ENCODE measurements at places on chromosomes 5 and 9.

- no peak for DNase-seq
- H3K4me1 ChIP-seq: peaks cover 70% of the 10 kb centered on the region
- H3K36me3 ChIP-seq: no peaks in the 10 kb centered on the region
- H3K27me3 ChIP-seq: no peaks in the 10 kb centered on the region
- no peak overlapping the region for H3K4me3 ChIP-seq
Measured at GRCh38 chr5:56696900-56697299, 118.4 kb upstream of the MAP3K1 start.

GRCh38 chr9:18721267-18721994 lies 247.5 kb downstream of the ADAMTSL1 start:
- no peak overlapping the region for H3K4me3 ChIP-seq
- DNase-seq: no peak
- H3K36me3 ChIP-seq: no peaks in the 10 kb centered on the region
- no peak overlapping the region for H3K27ac ChIP-seq
- no peaks in the 10 kb centered on the region for H3K27me3 ChIP-seq

GRCh38 chr5:17282283-17283120 lies 65.1 kb downstream of the BASP1 start:
- DNase-seq: peak; percentile 52
- peak overlapping the region; percentile 95 for H3K27ac ChIP-seq
- H3K4me3 ChIP-seq: peak overlapping the region; percentile 81
- H3K4me1 ChIP-seq: peaks cover 71% of the 10 kb centered on the region
- no peaks in the 10 kb centered on the region for H3K27me3 ChIP-seq
- peaks cover 14% of the 10 kb centered on the region for H3K36me3 ChIP-seq

- no peak overlapping the region for H3K4me3 ChIP-seq
- no peaks in the 10 kb centered on the region for H3K36me3 ChIP-seq
- no peak for DNase-seq
- no peaks in the 10 kb centered on the region for H3K4me1 ChIP-seq
- no peak overlapping the region for H3K27ac ChIP-seq
Measured at GRCh38 chr5:135660826-135661575, 82.2 kb upstream of the CXCL14 start.

DNA sequence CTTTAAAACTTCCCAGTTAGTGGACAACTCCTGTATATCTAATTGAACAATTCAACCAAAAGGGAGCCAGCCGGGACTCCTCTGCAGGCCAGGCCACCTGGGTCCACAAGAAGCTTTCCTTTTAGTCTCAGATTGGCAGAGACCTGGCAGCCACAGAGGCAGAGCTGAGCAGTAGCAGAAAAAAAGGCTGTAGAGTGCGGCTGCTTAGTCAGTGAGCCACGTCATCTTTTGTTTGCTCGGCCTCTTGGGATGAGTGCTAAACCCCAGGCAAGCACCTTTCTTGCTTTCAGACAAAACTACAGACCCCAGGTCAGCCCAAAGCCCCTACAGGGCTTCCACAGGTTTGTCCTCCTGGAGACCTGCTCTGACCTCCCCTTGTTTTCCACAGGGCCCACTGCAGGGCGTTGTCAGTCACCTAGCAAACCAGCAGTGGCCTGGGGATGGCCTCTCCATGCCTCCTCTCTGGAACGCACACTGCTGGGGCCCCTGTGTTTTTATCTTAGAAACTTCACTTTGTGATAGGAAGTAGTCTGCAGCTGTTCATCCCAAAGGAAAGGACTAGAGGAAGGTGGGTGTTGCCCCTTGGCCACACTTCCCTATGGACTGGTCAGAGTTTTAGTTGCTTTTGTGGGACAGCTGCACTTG lies 49.9 kb downstream of the SHB start:
- H3K4me3 ChIP-seq: no peak overlapping the region
- H3K4me1 ChIP-seq: no peaks in the 10 kb centered on the region
- no peak for DNase-seq
- no peaks in the 10 kb centered on the region for H3K36me3 ChIP-seq

GRCh38 chr9:118624608-118625007 lies 744.6 kb downstream of the BRINP1 start:
- DNase-seq: no peak
- no peak overlapping the region for H3K4me3 ChIP-seq
- no peak overlapping the region for H3K27ac ChIP-seq
- no peaks in the 10 kb centered on the region for H3K4me1 ChIP-seq
- no peaks in the 10 kb centered on the region for H3K27me3 ChIP-seq

DNA sequence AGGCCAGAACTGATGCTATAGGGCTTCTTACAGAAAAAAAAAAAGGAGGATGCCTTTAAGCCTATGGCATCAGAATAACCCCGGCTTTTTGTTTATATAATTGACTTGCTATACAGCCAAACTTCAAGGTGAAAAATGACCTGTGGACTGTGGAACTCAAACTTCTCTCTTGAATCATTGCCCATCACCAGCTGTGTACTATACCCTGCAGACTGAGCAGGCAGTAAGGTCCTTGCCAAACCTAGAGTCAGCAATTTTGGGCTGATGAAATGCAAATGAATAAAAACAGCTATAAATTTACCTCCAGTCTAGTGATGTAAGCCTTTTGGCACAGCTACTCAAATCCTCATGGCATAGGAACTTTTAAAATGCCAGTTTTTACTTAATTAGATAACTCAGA lies 44.5 kb upstream of the PPP3R2 start:
- H3K4me3 ChIP-seq: no peak overlapping the region
- no peak overlapping the region for H3K27ac ChIP-seq
- no peaks in the 10 kb centered on the region for H3K36me3 ChIP-seq
- H3K27me3 ChIP-seq: no peaks in the 10 kb centered on the region
- no peaks in the 10 kb centered on the region for H3K4me1 ChIP-seq

DNA sequence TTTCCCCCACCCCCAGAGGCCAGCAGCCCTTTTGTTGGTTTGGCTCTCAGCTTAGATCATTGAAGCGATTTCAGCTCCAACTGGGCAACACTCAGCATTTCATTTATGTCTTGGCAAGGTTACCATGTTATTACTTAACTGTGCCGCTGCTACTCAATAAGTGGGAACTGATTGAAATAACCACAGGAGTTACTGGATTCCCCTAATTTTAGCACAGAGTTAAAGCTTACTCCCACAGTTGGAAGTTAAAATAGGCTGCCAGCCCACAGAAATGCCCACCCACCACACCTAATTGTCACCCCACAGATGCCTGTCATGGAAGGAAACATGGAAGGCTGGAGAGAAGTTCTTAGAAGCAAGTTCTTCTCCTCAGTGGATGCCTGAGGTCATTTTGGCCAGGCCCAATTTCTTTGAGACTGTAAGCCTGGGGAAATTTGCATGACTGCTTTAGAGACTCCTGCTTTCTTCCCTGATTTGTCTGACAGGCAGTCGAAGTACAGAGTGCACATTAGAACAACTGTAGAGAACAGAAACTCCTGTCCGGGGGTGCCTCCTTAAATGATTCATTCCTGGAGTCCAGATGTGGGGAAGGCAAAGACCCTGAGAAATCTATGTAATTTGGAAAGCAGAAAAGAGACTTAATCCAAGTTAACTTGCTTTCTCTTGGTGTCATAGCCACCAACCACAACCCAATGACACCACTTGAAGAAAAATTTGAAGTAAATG lies 370.0 kb downstream of the ZSWIM6 start:
- H3K27ac ChIP-seq: no peak overlapping the region
- no peaks in the 10 kb centered on the region for H3K27me3 ChIP-seq
- H3K4me1 ChIP-seq: peaks cover 5% of the 10 kb centered on the region
- no peaks in the 10 kb centered on the region for H3K36me3 ChIP-seq
- H3K4me3 ChIP-seq: no peak overlapping the region

DNA sequence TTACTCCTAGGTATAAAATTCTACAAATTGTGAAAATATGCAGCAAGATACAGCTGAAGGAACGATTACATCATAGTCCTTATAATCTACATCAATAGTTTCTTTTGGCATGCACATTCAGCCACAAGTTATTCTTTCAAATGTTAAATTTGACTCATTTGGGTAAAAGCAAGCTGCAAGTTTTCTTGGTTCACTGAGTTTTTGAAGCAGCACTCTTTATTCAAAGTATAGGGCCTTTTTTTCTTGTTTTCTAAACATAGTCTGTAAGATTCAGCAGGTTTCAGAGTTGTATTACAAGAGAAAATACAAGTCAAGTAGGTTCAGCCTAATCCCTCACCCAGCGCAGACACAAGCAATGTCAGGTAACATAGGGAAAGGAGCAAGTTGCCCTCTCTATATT lies 981.5 kb downstream of the PTPRD start:
- no peak overlapping the region for H3K4me3 ChIP-seq
- H3K27ac ChIP-seq: no peak overlapping the region
- H3K36me3 ChIP-seq: no peaks in the 10 kb centered on the region
- no peak for DNase-seq
- H3K27me3 ChIP-seq: no peaks in the 10 kb centered on the region
- peaks cover 2% of the 10 kb centered on the region for H3K4me1 ChIP-seq

DNA sequence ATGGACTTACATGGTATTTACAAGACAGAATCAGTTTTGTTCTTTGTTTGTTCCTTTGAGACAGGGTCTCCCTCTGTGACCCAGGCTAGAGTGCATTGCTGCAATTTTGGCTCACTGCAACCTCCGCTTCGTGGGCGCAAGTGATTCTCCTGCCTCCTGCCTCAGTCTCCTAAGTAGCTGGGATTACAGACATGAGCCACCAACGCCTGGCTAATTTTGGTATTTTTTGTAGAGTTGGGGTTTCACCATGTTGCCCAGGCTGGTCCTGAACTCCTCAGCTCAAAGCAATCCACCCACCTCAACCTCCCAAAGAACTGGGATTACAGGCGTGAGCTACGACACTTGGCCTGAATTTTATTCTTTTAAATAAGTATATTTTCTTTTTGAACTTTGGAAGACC lies 27.6 kb downstream of the RAB24 start:
- H3K4me3 ChIP-seq: no peak overlapping the region
- H3K27ac ChIP-seq: no peak overlapping the region
- H3K4me1 ChIP-seq: peaks cover 6% of the 10 kb centered on the region
- H3K27me3 ChIP-seq: no peaks in the 10 kb centered on the region

GRCh38 chr9:110320651-110321445 lies 16.8 kb downstream of the TXNDC8 start:
- H3K36me3 ChIP-seq: no peaks in the 10 kb centered on the region
- peaks cover 7% of the 10 kb centered on the region for H3K27me3 ChIP-seq
- H3K4me3 ChIP-seq: no peak overlapping the region
- no peak overlapping the region for H3K27ac ChIP-seq
- peaks cover 9% of the 10 kb centered on the region for H3K4me1 ChIP-seq

- H3K27ac ChIP-seq: no peak overlapping the region
- no peaks in the 10 kb centered on the region for H3K36me3 ChIP-seq
- H3K27me3 ChIP-seq: peaks cover 24% of the 10 kb centered on the region
- DNase-seq: peak; percentile 20
- H3K4me3 ChIP-seq: peak overlapping the region; percentile 61
Measured at GRCh38 chr5:102865510-102866236, 110.6 kb downstream of the PAM start.

DNA sequence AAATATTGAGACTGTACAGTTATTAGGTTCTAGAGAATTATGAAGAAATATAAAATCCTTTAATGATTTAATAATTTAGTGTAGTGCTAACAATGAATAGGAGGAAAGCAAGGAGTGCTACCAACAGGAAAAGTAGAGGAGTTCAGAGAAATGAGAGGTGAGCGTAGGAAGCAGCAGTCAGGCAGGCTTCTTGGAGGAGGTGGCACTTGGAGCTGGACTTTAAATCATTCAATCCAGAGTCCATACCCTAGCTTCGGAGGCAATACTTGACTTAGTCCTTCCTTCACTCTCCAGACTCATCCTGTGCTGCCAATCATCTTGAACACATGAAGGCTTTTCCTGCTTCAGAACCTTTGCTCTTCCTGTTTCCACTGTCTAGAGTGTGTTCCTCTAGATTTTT lies 254.3 kb downstream of the GRIA1 start:
- H3K27ac ChIP-seq: no peak overlapping the region
- H3K36me3 ChIP-seq: no peaks in the 10 kb centered on the region
- H3K4me1 ChIP-seq: no peaks in the 10 kb centered on the region
- H3K4me3 ChIP-seq: no peak overlapping the region
- peaks cover 2% of the 10 kb centered on the region for H3K27me3 ChIP-seq

- no peak for DNase-seq
- no peak overlapping the region for H3K4me3 ChIP-seq
- H3K27me3 ChIP-seq: peaks cover 18% of the 10 kb centered on the region
Measured at GRCh38 chr9:89005323-89005722, 14.1 kb downstream of the S1PR3 start.

GRCh38 chr5:98993512-98993911 lies 64.7 kb upstream of the CHD1 start:
- peaks cover 12% of the 10 kb centered on the region for H3K4me1 ChIP-seq
- H3K27ac ChIP-seq: no peak overlapping the region
- no peak for DNase-seq
- H3K36me3 ChIP-seq: no peaks in the 10 kb centered on the region
- no peak overlapping the region for H3K4me3 ChIP-seq

DNA sequence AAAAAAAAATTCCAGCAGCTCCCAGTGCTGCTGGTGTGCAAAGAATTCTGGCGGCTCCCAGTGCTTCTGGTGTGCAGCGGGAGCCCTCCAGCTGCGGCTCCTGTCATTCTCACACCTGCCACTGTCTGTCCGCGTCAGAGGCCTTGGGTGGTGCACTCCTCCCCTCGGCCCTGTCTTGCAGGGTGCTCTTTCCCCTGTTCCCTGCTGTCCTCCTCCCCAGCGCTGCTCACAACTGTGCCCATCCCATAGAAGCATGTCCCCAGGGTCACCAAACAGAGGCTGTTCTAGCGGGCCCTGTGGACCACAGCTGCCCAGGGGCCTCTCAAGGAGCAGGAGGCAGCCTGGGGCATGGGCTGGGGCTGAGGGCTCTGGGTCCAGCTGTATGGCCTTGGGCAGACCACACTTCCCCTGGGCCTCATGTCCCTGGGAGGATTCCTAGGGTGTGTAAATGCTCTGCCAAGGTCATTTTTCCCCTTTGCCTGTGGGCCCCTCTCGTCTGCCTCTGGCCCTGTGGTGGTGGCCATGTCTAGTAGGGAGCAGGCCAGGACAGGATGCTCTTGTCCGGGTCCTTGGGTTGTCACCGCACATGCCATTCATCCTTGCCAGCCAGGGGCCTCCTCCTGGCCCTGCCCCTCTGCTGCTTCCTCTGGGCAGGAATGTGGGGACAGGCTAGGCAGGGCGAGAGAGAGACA lies 68.2 kb downstream of the PHF2 start:
- no peak for DNase-seq
- H3K27ac ChIP-seq: no peak overlapping the region
- H3K27me3 ChIP-seq: no peaks in the 10 kb centered on the region
- H3K4me1 ChIP-seq: no peaks in the 10 kb centered on the region
- H3K4me3 ChIP-seq: no peak overlapping the region

DNA sequence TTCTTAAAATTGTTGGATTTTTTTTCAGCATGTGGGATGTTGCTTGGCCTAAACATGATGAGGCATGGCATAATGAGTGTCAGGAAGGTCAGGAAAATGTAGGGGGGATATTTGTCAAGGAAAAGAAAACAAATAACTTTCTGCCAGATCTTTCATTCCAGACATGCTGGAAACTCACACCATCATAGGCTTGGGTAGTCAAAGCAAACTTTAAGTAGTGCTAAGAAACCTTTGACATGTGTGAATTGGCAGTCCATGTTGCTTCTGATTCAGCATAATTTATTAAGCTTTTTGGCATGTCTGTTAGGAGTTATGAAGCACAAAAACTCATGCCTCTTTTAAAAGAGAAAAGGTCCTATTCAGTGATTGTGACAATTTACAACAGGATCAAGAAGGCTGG lies 61.3 kb upstream of the MTAP start:
- no peak overlapping the region for H3K27ac ChIP-seq
- no peaks in the 10 kb centered on the region for H3K4me1 ChIP-seq
- H3K36me3 ChIP-seq: no peaks in the 10 kb centered on the region
- no peak for DNase-seq
- no peak overlapping the region for H3K4me3 ChIP-seq
